K562 (cell line): ENCODE measurements at places on chromosomes 16 and 17. TPM values are rescaled to one million over a fixed set of nuclear protein-coding genes. Genes with fewer than 3 reads are reported as not detected.

The SLC5A2 gene
- total RNA-seq = 0.07 TPM in 1 of 2 replicates, not detected in the other

The GRIN2A gene
- not detected in 2 replicates for total RNA-seq

The GALR2 gene
- not detected in 2 replicates for total RNA-seq

The SPN gene
- total RNA-seq = 202 and 225 TPM in 2 replicates

The NPIPA3 gene
- 3.4 and 3.8 TPM in 2 replicates for total RNA-seq

The KRTAP4-4 gene
- not detected in 2 replicates for total RNA-seq

The GINS2 gene
- total RNA-seq = 57.5 and 61.6 TPM in 2 replicates

The SCIMP gene
- 0.07 and 0.11 TPM in 2 replicates for total RNA-seq

The WNK4 gene
- total RNA-seq = 21.1 and 25.8 TPM in 2 replicates

The PRDM7 gene
- total RNA-seq = not detected in 2 replicates

The MT4 gene
- total RNA-seq = not detected in 2 replicates
